ENCODE measurements at places on chromosomes 2 and 18. TPM values are rescaled to one million over a fixed set of nuclear protein-coding genes. Genes with fewer than 3 reads are reported as not detected.

Gene SGO2
- 2.2 TPM for polyA plus RNA-seq

Gene CLEC4F
- 0.32 TPM for polyA plus RNA-seq

Gene KATNAL2
- polyA plus RNA-seq, result 2.9 TPM

Gene DPP10
- polyA plus RNA-seq, result 7.8 TPM

Gene PCARE
- 0.02 TPM for polyA plus RNA-seq

Gene HOXD8
- polyA plus RNA-seq, result 19.8 TPM

Gene SERPINB13
- polyA plus RNA-seq, result not detected

Gene FOXD4L1
- 5.0 TPM for polyA plus RNA-seq
